ENCODE measurements at places on chromosomes 7 and 10.
A peak's percentile ranks its signal among the peaks of the same experiment; 100 is the strongest.

- DNase-seq: peak; percentile 70
Measured at GRCh38 chr10:75187961-75188426, 22.6 kb upstream of the VDAC2 start.

GRCh38 chr7:122311050-122311700, 6.6 kb upstream of the FEZF1 start:
- no peak for DNase-seq

GRCh38 chr7:155568842-155569494, 22.6 kb upstream of the CNPY1 start:
- no peak for DNase-seq

- peak; percentile 70 for DNase-seq
Measured at GRCh38 chr7:21944616-21945453, 864 bp downstream of the CDCA7L start.

DNA sequence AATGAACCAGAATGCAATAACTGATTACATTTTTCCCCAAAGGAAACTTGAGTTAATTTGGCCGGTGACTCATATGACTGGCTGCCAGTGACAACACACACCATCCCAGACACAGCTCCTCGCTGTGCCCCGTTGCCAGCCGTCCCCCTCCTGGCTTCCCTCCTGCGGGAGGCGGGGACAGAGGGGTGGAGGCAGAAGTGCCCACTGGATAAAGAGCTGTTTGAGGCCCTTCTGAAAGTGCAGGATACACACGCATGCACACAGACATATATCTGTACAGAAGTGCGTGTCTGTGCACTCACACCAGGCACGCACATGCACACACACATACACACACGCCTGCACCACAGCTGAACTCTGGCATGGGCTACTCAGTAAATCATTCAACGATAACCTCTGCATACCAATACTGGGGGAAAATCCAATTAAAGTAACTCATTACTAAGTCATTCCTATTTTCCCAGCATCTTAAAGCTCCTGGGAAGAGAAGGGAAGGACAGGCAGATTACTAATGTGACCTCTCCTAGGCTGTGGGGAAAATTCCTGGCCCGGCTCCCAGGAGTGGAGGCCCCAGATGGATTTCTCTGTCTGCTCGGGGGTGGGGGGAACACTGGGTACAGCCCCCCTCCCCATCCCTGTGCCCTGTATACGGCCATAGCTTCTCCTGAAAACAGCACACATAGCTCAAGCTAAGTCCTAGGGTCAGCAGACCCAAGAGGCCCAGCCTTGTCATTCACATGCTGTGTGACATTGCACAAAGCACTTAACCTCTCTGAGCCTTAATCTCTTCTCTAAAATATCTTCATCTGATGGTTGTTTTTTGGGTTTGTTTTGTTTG, 52.3 kb upstream of the MYL10 start:
- DNase-seq: peak; percentile 66

- DNase-seq: no peak
Measured at GRCh38 chr7:88490161-88490560, 183.5 kb upstream of the STEAP4 start.

DNA sequence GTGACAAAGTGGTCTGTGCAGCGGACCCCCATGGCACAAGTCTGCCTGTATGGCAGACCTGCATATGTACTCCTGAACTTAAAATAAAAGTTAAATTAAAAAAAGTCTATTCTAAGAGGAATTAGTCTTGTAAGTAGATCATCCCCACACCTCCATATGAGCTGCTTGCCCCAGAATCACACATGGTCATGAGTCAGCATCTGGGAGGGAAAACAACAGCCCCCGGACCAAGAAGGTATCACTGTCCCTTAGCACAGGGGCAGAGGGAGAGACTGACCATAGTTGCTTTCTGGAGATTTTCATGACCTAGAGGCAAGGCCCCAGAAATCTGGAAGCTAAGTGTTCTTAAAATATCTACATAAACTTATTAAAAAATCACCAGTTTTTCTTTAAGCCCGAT, 86.6 kb upstream of the PDK4 start:
- DNase-seq: no peak

DNA sequence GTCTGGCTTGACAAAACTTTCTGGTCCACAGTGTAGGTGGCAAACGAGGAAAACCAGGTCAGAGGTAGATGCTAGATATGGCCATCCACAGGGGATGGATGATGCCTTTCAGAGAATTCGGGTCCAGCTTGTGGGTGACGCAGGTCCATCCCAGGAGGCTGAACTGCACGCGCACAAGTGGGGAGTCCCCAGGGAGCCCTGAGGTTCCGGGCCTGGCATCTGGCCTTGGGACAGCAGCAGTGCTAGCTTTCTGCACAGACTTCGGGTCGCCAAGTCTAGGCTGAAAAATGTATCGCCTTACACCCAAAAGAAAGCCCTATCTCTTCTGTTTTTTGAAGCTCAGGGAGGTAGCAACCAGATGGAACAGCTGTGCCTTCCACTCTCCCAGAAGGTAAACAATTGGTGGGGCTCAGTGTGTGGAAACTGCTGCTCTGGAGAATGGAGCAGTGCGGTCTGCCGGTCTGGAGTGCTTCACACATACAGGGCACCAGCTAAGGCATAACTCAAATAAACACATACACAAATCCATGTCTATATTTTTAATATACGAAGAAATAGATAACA, 119.3 kb upstream of the ACBD5 start:
- DNase-seq: no peak

DNA sequence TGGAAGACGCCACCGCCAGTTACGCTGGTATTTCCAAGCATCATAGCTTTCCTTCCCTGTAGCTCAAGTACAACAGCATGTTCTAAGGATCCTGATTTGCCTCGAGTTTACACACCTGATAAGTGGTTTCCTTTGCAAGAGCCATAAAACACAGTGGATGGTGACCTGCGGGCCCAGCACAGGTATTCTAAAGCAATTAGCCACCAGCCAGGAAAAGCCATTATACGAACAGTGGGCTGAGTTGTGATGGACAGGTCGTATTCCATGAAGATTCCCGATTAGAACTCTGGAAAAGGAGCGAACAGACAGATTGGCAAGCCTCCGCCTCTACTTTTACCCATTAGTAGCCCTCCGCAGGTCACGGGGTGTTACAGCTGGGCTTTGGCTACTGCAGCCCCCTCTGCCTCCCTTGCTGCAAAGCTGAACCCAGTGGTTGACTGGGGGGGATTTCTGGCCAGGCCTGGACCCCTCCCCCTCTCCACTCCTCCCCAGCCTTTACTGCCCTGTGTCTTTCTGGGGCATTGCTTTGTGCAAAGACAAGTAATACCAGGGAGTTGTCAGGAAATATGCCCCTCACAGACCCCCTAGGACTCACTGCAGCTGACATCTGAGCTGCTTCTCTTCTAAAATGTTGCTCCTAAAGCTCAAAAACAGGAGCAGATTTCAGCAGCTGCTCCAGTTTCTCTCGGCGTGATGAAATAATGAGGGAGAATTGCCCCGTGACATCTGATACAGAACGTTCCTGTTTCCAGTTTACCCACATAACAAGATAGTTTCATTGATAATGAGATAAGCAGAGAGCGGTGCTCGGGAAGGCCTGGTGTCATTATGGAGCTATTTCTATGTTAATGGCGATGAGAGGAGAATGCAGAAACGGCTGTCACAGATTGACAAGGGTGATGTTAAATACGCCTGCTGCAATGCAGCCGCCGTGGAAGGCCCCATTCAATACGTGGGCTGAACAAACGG, 214.4 kb downstream of the CCSER2 start:
- DNase-seq: no peak

DNA sequence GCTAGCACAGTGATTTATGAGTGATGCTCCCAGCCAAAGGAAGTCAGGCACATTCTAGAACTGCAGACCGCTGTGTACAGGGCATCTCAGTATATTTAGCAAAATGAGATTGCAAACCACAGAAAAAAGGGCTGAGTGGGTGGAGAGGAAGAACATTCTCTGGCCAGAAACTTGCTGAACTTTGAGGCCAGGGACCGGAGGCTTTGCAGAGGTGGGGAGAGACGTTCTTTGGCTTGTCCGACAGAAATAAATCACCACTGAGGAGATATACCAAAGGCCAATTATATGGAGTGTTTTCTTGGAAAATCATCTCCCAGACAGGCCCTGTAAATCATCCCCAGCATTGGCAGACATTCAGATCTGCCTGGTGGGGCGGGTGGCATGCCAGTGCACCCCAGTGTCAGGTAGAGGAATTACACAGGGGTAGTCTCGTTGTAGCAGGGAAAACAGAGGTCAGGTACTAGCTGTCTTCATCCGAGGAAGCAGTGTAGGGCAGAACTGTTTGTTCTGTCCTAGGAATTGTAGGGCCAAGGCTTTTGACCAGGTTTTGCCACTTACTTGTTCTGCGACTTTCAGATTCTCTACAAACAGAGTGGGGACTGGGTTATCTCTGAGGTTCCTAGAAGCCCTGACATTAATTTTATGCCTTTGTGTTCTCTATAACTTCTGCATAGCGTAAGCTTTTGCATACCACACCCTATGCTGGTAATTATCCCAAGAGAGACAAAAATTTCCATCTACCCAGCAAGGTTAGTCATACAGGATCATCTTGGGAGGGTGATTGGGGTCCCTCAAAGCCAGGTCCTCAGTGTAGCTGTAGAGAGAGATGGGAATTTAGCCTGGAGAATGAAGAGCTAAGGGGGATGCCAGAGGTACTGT, 655.6 kb downstream of the LRMDA start:
- DNase-seq: peak; percentile 39

DNA sequence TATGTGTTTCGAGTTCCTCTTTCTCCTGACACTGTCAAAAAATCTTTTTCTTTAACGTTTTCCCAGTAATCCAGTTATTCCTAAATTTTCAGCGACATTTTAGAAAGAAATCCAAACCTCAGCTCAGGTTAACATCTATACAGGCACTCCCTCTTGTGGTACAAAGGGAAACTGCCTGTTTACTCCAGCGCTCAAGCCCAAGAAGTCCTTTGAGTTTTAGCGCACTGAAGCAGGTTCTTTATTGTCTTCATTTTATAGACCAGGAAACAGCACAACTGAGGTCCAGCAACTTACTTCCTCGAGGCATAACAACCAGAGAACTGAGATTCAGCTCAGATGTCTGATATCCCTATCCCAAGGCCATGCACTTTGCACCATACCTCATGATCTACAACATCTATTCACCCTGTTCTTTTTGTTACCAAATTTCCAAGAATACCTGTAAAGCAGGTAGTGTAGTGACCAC, 287.2 kb upstream of the MKLN1 start:
- DNase-seq: peak; percentile 70

DNA sequence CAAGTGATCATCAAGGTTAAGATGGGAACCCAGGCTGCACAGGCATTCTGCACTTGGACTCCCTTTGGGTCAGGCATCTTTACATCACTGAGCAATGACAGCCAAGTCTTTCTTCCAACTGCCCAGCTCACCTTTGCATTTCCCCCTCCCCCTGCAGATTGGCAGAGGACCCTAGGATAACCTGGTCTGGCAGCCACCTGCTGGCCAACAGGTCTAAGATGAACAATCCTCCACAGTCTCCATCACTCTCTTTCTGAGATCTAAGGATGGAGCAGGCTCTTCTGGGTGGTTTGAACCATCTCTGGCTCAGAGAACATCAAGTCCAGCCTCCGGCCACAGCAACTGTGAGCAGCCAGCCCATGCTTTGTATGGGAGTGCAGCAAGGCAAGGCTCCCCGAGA, 75.8 kb downstream of the RAB11FIP2 start:
- DNase-seq: no peak

DNA sequence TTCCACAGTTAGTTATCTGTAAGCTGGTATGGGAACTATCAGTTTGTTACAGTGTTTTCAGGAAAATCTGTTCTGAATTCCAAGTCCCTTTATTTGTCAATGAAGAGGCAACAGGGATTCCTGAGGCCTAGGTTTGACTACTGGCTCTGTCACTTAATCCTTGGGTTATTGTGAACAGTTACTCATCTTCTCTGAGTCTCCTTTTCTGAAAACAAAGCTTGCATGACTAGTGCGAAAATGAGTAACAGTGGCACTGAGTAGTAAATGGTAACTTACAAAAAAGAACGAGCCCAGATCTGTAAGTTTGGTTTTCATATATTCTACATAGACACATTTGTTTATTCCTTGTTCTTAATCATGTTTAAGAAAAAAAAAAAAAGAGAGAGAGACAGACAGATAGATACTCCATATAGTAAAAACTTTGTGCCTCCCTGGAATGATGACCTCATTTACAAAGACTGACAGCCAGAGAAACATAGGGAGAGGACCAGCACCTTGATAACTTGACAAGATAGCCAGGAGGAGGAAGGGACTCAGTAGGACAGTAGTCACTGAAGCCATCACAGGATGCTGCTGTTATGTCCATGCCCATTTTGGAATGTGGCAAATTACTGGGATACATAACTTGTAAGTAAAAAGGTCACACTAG, 1.9 kb downstream of the MRPS33 start:
- peak; percentile 16 for DNase-seq

DNA sequence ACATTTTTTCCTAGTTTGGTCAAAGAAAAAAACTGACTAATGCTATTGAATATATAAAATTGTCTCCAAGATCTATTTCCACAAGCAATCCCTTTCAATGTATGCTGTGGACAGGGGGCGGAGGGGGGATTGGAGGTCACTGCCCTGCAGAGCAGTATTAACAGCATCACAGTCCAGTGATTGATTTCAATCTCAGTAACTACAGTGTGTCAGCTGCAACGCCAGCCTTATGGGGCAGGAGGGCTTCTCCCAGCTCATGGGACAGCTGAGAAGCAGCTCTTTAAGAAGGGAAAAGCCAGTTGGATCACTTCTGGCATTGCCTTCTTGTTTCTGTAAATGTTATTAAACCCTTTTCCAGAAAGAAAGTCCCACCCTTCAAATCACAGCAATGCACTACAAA, 65.0 kb downstream of the RAPGEF5 start:
- DNase-seq: no peak

DNA sequence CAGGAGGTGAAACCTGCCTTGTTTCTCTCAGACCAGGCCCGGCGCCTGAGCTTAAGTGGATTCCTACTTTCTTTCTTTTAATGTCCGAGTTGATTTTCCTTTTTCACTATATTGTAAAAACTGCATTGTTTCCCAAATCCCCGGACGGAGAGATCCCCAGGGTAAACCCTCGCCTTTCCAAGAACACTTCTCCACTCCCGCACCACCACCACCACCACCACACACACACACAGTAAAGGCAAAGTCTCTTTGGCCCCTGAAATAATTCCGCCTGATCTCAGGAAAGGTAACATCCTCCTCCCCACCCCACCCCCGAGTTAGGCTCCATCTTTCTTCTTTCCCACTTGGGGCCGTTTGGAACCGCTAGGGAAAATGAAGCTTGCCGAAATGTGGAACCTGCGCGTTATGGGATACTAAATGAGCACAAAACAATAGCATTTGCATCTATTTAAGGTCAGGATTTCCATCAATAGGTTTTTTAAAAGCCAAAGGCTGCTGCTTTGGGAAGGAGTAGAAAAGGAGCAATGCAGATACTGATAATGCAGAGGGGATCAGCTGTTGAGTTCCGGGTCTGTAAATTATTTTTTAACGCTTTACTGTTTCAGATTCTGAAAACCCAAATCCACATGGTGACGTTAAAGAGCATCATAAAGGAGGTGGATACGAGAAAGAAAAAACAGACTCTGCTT, 2.5 kb downstream of the HPSE2 start:
- DNase-seq: no peak

DNA sequence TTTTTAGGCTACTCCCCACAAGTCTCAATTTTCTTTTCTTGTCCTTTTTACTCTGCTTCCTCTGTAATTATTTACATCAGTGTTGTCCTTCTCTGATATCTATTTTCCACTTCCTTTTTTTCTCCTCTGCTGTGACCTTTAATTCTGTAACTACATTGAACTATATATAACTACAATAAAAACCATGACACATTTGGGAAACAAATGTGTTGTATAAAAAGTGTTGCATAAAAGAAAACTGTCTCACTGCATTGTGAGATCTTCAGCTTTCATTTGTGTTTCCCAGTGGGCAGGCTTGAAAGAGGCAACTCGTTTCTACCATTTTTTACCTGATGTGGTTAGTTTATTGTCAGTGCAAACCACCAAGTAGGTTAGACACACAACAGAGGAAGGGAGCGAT, 483.9 kb upstream of the NRP1 start:
- no peak for DNase-seq

GRCh38 chr7:130362251-130362816, 17.7 kb downstream of the CPA5 start:
- no peak for DNase-seq

All from iris pigment epithelial cell (primary cell).